ENCODE measurements at places on chromosomes 5 and 9.
A peak's percentile ranks its signal among the peaks of the same experiment; 100 is the strongest.

DNA sequence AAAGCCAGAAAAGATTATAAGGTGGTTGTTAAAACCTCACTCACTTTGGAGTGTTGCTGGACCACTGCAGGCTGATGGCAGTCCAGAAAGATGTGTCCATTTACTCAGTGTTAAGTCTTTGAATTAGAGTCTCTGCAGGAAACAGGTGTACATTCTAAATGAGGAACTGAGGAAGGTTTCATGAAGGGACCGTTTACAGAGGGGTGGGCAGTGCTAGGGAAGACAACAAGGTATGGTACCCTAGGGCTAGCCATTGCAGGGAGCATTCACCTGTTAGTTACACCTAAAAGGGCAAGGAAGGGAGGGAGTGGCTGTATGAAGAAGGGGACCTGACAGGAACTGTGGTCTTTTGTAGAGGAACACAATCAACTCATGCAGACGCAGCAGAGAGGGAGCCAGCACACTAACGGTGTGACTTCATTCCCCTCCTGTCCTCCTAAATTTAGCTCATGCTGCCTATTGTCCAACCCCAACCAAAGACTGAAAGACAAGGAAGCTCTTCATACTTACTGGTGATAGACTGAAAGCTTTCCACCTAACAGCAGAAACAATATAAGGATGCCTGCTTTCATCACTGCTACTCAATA is 32.2 kb upstream of the PAX5 start:
- DNase-seq = no peak

- no peak for DNase-seq
Observed at GRCh38 chr5:10467281-10468198, 25.9 kb downstream of the ROPN1L start.

DNA sequence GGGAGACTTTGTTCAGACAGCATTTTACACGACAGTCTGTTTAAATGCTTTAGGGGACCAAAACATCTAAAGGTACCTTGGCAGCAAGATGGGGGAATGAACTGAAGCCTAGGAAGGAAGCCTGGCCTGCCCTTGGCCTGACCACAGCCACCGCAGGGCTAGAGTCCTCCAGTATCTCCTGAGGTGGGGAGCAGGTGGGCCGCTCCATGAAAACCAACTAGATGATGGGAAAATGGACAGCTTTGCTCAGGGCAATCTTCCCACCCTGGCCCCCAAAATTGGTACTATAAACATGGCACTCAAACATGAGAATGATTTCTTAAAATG is 153.3 kb downstream of the AUH start:
- no peak for DNase-seq

DNA sequence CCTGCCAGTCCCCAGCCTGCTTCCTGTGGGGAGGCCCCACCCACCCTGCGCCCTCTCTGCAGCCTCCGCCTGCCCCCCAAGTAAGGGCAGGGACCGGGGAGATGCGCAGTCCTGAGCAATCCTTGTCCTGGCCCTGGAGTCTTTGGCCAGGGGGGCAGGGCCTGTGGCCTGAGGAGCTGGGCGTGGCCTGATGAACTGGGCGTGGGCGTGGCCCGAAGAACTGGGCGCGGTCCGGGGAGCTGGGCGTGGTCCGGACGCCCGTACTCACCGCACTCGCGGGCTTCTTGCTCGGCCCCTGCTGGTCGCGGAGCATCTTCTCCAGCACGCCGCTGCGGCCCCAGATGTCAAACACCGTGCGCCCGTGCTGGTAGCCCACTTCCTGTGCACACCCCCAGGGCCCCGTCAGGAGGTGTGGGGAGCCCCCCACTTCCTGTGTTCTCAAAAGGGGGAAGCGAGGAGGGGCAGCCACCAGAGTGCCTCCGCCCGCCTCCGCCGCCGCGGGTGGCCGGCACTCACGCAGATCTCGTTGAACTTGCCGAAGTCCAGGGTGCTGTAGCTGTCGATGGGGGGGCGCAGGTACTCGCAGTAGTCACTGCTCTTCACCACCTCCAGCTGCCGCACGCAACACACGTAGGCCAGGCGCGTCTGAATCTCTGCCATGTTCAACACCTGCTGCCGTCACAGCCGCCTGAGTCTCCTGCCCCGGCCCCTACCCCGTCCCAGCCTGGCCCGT is 2.7 kb upstream of the NSMF start:
- DNase-seq = peak; percentile 71

DNA sequence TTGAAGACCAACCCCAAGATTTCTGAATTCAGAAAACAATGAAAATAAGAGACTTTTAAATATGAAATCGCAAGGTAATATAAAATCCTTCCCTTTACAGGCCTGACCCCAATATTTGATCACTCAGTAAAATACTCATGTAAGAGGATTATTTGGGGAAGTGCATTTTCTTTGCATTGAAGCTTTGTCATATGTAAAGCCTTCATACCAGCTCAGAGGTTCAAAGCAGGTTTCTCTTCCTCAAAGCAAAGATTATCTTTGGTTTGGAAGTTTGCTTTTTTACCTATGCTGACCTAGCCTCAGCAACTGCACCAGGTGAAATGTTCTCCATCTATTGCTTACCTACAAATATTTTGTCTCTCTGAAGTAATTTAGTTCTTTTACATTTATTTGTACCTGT is 106.5 kb upstream of the PARP8 start:
- no peak for DNase-seq
